T-helper 9 cell (primary cell): ENCODE measurements at places on chromosomes 6 and 20.

GRCh38 chr20:36745234-36745926 is 510 bp downstream of the NDRG3 start:
- DNase-seq: no peak

- no peak for DNase-seq
Observed at GRCh38 chr6:14922706-14923460, 323.0 kb upstream of the JARID2 start.

- DNase-seq: no peak
Observed at GRCh38 chr6:148295261-148295887, 47.3 kb upstream of the SASH1 start.

- DNase-seq: no peak
Observed at GRCh38 chr20:48339190-48339985, 488.4 kb downstream of the PREX1 start.

- DNase-seq: no peak
Observed at GRCh38 chr20:11845340-11845739, 72.4 kb upstream of the BTBD3 start.

DNA sequence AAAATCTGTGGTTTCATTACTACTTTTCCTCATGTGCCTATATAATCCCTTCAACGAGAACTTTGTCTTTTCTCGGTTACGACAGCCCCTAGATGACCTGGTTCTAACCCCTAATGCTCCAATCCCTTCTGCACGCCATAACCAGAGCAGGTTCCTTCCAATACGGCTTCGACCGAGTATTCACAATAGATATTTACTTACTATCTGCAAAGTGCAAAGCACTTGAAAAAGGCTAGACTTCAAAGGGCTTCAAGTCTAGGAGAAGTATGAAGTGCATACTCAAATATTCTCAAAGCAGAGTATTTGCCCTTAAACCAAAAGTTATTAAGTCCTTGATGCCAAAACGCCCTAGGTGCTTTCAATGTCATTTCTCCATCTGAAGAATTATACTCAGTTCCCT is 63.4 kb upstream of the NHSL1 start:
- DNase-seq: no peak

- no peak for DNase-seq
Observed at GRCh38 chr6:102114402-102114801, 720.9 kb downstream of the GRIK2 start.

DNA sequence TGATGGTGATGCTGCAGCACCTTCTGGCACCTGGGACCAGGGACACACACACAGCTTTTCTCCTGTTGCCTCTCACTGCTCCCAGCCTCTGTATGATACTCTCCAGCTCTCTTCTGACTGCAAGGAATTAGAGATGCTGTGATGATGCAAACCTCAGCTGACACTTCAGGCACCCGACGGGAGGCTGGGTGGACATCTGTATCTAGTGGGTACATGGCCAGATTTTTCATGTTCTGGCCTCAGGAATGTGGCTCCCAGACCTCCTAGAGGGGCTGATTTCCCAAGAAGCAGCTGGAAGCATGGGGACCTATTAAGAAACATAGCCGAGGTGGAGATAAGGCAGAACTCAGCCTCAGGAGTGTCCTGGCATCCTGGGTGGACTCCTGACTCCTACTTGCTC is 6.8 kb upstream of the EPB41L1 start:
- no peak for DNase-seq

DNA sequence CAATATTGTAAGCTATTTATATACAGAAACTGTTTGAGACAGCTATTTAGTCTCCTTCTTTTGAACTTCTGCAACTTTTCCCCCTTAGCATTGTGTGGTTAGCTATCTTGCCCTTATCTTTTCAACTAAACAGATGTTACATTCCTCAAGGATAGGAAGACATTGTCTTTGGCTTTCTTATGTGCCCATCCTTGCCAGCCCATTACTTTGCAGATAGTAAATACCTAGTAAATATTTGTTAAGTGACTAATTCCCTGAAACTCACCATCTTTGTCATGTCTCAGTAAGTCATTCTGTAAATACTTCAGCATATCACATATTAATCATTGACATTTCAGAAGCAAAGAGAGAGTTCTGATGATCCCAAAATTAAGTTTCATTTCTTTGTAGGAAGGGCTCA is 69.1 kb upstream of the FLRT3 start:
- no peak for DNase-seq

DNA sequence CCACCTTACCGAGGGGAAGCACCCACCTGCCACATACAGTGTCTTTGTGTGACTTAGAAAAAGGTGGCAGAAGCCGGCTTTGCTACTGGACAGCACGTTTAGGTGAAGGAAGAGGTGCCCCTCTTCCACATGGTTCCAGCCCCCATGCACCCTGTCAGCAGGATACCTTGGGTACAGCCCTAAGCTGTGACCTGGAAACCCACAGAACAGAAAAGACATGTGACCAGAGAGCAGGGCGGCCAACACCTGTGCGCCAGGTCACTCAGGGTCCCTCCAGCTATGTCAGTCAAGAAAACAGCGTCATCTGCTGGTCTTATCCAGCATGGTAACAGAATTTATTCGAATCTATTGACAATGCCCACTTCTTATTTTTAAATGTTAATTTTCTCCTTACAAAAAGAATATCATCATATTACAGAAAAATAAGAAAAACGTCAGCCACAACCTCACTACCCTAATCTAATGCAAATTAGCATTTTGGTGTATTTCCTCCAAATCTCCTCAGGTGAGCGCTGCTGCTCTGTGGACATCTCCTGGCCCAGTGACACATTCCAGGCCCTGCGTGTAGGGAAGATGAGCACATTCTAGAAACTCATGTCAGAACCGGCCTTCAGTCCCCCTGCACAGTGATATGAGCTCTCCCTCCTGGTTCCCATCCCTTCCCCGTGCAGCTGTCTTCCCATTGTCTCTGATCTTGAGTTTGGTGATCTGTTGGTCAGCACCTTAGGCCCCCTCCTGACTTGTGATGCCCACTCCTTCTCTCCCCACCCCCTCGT is 37.2 kb downstream of the GTF2H5 start:
- DNase-seq: no peak

DNA sequence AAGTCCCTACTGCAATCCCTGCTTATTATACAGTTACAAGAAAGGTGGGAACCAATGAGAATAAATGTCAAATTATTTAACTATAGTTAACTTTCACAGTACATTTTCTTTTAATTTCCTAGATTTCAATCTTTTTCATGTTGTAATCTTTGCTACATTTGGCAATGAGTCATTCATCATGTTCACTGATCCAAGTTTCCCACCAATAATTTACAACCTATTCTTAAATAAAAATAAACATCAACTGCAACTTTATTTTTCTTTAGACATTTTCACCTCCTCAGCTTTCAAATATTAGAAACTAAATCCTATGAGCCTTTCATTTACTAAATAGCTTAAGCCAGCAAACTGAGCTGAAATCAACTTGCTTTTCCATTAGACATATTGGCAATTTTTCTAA is 541.3 kb upstream of the BTBD3 start:
- DNase-seq: no peak

- DNase-seq: no peak
Observed at GRCh38 chr6:131660195-131660594, 23.1 kb downstream of the ENPP3 start.

DNA sequence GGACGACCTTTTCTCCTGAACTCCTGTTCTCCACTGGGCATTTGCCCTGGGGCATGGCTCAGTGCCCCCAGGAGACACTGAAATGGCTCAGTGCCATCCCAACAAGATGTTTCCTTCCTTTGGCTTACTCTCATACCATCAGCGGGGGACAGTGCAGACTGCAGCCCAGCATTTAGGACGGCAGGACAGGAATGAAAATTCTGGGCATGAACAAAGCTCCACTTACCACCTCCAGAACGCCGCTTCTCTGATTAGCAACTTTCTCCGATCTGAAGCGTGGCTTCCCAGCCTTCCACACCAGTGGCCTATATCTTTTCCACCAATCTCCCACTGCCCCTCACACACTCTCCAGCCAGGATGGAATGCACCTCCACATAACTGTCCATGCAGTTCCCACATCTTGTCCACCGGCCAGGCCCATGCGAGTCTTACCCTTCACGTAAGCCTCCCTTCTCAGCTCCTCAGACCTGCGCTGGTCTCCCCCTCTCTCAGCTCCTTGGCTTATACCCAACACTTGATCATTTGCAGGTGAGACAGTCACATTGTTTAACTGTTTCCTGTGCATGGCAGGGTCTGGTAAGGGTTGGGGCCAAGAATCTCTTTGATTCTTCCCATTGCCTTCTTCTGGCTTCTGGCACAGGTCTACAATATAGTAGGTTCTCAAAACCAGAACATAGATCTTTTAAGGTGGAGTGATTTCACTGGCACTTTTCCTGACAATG is 114.5 kb downstream of the FYN start:
- DNase-seq: peak; percentile 40

- no peak for DNase-seq
Observed at GRCh38 chr6:31627690-31628287, 7.3 kb downstream of the PRRC2A start.

DNA sequence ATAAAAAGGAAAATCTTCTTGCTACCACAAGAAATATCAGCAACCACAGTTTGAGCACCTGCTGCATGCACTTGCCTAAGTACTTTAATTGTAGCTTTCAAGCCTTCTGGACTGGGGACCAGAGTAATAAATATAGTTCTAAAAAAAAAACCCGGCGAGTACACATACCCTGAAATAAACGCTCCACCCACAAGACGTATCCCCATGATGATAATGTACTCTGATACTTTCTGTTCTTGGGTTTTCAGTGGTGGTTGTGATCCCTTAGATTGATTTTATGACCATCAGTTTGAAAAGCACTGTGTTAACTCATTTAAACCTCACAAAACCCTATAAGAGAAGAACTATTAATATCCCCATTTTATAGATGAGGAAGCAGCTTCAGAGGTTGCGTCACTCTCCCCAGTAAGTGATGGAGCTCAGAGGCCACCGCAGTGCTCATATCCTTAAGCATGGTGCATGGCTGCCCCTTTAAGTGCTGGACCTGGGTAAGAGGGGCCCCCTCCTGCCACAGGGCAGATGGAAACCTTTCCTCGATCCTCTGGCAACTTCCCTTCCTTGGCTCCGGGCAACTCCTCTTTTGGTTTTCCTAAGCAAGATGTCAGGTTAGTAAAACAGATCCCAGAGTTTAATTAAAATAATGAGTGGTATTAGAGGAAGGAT is 67.3 kb downstream of the KCNB1 start:
- no peak for DNase-seq

DNA sequence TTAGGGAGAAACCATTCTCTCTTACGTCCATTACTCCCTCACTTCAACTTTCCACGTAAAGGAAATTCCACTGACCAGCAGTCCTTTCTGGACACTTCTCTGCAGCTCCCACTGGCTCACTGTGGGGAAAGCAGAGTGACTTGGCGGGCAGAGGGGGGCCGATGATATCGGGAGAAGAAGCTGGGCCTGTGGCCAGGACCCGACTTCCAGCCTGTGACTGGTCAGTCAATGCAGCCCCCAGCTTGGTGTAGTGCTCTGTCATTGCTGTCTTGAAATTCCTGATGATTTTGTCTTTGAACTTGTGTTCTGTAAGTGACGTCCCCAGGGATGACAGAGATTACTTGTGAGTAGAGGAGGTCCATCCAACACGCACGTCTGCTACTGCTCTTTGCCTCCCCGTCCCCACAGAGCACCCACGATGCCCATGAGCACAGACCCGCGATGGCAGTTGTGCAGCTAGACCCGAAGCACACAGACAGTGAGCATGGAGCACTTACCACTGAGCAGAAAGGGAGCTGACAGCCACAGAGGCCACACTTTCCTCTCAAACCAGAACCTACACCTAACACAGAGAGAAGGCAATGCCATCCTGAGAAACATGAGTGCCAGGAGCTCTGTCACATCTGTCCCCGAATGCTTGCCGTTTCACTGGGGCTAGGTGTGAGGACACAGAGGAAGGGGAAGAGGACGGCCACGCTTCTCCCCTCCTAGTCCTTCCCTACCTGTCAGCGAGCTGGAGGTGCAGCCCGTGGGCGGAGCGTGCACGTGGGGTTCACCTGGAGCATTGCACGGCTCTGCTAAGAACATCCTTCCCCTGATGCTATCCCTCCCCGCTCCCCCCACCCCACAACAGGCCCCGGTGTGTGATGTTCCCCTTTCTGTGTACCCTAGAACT is 25.7 kb downstream of the DACT2 start:
- DNase-seq: no peak

- DNase-seq: no peak
Observed at GRCh38 chr6:43914272-43915147, 144.5 kb downstream of the VEGFA start.

GRCh38 chr6:75488033-75488432 is 5.6 kb downstream of the FILIP1 start:
- no peak for DNase-seq

GRCh38 chr6:28769626-28770402 is 154.0 kb downstream of the TRIM27 start:
- DNase-seq: no peak

DNA sequence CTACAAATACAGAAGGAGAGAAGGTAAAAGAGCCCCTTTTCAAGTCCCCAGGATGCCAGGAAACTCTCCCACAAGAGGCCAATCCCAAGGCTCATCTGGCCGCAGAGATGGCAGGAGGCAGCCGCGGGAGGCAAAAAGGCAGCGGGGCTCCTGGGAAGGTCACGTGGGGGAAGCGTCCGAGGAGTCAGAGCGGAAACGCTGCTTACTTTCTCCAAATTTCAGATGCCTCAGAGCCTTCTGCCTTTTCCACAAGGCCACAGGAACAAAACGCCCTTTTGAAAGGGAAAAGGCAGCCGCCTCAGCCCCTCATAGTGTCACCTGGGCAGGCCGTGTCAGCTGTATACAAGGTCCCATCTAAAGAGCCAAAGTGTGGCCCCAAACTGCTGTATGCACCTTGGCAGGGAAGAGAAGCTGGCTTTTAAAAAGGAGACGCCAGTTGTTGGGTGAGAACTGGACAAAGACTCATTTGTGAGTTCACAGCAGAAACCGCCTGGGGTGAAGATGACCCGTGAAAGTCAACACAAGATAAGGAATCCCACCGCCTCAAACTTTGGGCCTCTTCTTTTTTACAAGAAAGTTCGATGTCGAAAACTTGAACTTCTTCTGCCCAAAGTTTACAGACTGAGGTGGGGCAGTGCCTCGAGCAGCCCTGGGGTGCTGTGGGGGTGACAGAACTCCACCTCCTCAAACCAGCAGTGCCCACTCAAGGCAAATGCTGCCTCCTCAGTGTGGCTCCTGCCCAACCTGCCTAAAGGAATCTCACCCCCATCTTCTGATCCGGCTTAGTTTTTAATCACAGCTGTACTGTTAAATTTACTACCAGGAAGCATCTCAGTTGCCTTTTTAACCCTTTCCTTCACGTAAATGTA is 45.4 kb downstream of the EZR start:
- no peak for DNase-seq

DNA sequence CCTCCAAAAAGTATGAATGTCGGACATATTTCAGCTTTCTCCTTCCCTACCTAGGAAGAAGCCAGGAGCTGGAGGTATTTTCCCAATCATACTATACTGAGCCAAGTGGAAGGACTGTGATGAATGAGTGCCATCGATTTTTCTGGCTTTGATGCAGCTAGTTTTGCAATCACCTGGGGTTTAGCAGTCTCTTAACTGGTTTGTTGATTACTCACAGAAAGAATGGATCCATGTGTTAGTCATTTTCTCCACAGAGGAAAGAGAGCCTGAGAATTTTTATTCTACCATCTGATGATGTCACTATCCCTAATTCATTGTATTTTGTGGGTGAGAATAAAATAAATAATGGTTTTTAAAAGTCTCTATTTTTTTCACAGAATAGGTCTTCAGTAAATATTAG is 282.9 kb upstream of the RNF217 start:
- no peak for DNase-seq
